Neural progenitor cell (in vitro differentiated cells): ENCODE measurements at places on chromosomes 1 and 21.
A peak's percentile ranks its signal among the peaks of the same experiment; 100 is the strongest.

- DNase-seq = no peak
- H3K4me1 ChIP-seq = peaks cover 7% of the 10 kb centered on the region
- no peak overlapping the region for H3K4me3 ChIP-seq
- H3K27ac ChIP-seq = no peak overlapping the region
- H3K27me3 ChIP-seq = no peaks in the 10 kb centered on the region
- H3K36me3 ChIP-seq = no peaks in the 10 kb centered on the region
Observed at GRCh38 chr1:184953600-184954219, 20.6 kb downstream of the NIBAN1 start.

GRCh38 chr21:45767071-45768006, 123.8 kb downstream of the PCBP3 start:
- H3K4me3 ChIP-seq = no peak overlapping the region
- no peaks in the 10 kb centered on the region for H3K36me3 ChIP-seq
- no peak for DNase-seq
- H3K27me3 ChIP-seq = no peaks in the 10 kb centered on the region
- no peaks in the 10 kb centered on the region for H3K4me1 ChIP-seq
- no peak overlapping the region for H3K27ac ChIP-seq

DNA sequence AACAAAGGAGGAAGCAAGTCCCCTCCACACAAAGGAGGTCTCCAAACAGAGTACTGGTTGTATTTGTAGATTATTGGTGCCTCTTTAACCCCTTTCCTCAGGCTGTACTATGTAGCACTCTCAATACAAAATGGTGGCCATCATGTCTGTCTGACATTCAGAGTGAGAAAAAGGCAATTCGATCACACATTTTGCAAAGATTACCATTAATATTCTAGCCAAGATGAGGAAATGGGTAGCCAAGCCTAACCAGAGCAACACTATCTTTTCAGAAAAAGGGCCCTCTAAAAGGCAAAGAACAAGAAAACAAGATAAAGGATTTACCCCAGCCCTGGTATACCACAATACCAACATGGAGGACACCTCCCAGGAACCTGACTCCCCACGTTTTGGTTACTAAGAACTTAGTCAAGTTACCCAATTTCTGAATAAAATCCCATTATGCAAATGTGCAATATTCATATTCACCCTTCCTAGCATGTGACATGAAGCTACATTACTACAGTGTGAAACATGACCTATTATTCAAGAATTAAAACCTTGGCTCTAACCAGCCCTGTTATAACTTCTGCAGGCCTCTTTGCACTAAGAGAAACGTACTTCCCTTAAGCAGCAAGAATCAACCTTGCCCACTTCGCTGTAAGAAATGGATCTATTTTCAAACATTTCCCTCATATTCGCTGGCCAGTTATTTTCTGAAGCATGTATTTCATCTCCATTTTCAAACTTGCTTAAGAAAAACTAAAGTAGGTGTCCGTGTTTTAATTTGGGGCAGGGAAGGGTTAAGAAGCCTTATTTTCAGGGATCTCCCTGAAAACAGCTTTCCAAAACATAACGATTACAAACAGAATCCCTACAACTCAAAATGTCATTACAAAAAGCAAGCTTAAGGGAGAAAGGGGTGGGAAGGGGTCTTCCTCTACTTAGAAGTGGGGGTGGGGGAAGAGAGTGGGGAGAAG, 2.1 kb downstream of the KDM5B start:
- H3K4me1 ChIP-seq = peaks cover 54% of the 10 kb centered on the region
- H3K27me3 ChIP-seq = peaks cover 14% of the 10 kb centered on the region
- no peak for DNase-seq
- H3K36me3 ChIP-seq = peaks cover 1% of the 10 kb centered on the region
- H3K4me3 ChIP-seq = peak overlapping the region; percentile 96

DNA sequence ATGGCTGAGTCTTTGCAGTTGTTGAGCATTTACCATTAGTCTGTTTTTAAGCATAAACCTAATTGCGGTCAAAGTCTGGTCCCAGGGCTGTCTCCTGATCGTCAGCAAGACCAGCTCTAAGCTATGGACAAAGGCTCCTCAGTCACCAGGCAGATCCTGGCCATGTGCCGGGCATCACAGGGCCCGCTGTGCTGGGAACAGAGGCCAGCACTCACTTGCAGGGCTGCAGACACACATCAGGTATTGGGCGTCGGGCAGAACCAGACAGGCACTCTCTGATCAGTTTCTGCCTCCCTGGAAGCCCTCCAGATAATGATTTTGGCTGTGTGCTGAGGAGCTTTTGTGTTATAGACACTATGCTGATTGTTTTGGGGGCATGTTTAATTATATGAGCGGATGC, 26.6 kb downstream of the TMEM51 start:
- H3K27me3 ChIP-seq = no peaks in the 10 kb centered on the region
- no peak overlapping the region for H3K4me3 ChIP-seq
- no peak overlapping the region for H3K27ac ChIP-seq
- no peaks in the 10 kb centered on the region for H3K4me1 ChIP-seq

- no peak overlapping the region for H3K27ac ChIP-seq
- H3K36me3 ChIP-seq = no peaks in the 10 kb centered on the region
- H3K4me3 ChIP-seq = no peak overlapping the region
Observed at GRCh38 chr1:1157033-1157365, 16.7 kb upstream of the TTLL10 start.

DNA sequence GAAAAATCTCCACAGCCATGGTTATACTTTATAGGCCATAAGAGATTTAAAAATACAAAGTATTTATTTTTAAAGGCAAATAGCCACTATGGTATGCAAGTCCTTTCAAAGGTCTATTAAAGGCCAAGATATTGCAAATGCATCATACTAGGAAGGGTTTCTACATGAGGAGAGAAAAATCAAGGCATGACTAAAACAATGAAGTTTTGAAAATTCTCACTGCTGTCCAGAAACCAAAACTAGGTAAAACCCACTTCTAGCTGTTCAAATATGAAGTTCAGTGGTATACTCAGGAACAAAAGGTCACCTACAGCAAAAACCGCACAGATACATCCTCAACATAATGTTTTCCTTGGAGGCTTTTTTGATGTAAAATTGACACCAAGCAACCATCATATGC, 75.0 kb downstream of the EPS15 start:
- H3K36me3 ChIP-seq = no peaks in the 10 kb centered on the region
- H3K4me3 ChIP-seq = no peak overlapping the region
- H3K4me1 ChIP-seq = peaks cover 10% of the 10 kb centered on the region
- no peaks in the 10 kb centered on the region for H3K27me3 ChIP-seq
